CD4-positive, CD25-positive, alpha-beta regulatory T cell (primary cell): ENCODE measurements at places on chromosomes 4 and X.

GRCh38 chr4:63214076-63214475, 1195.2 kb downstream of the TECRL start:
- DNase-seq: no peak

DNA sequence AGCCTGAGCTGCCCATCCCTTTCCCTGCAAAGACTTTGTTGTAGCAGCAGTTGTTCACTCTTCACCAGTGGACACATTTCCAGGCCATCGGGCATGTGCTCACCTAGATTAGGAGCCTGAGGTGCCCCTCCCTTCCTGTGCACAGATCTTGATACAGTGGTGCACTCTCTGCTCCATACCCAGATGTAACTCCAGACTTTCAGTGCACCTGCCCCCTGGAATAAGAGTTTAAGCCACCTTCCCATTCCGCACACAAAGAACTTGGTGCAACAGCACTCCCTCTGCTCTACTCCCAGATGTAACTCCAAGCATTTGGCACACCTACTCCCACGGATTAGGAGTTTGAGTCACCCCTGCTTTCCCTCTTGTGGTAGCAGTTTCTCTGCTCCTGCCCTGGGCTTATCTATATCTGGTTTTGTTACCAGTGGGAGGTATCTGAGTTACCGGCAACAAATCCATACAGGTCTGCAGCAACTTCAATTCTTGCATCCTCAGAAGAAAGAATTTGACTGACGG, 36.0 kb upstream of the PLK4 start:
- no peak for DNase-seq

GRCh38 chr4:15945516-15945915, 7.0 kb upstream of the FGFBP1 start:
- DNase-seq: no peak

DNA sequence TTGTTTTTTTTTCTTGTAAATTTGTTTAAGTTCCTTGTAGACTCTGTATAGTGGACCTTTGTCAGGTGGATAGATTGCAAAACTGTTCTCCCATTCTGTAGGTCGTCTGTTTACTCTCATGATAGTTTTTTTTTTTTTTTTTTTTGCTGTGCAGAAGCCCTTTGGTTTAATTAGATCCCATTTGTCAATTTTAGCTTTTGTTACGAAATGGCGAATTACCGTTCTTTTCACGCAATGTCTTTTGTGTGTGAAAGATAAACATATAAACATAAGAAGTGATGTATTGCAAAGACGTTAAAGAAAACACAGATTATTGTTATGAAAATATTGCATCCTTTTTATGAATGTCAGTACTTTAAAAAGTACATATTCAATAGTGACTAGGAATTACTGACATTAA, 34.5 kb downstream of the MAGEA10 start:
- DNase-seq: no peak
